HS-5 (cell line): ENCODE measurements at places on chromosomes 1 and 21.

DNA sequence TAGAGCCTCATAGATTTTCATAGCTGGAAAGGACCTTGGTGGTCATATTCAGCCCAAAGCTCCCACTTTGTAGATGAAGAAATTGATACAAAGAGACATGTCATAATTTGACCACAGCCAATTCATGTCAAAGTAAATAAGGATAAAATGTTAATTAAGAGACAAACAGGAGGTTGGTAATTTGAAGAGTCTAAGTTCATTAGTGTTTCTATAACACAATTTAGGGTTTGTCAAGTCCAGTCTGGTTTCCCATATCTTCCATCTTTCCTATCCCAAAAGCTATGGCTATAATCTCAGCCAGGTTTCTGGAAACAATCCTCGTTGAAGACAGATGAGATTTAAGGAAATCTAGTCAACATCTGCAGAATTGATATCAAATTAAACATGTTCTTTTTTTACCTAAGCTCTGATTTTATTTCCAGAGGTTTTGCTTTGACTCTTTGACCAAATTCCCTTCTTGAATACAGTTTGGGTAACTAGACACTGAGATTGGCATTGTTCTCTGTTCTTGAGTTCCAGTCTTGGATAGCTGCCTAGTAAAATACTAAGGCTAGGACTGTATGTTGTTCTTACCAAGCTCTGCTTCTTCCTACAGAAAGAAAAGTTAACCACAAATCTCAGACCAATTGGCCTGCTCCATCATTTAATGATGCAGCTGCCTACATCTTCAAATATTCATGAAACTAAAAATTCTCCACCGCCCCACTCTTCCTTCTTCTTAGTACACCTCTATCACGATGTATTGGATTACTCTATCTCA lies 62.0 kb downstream of the SLC44A5 start:
- no peak for DNase-seq

DNA sequence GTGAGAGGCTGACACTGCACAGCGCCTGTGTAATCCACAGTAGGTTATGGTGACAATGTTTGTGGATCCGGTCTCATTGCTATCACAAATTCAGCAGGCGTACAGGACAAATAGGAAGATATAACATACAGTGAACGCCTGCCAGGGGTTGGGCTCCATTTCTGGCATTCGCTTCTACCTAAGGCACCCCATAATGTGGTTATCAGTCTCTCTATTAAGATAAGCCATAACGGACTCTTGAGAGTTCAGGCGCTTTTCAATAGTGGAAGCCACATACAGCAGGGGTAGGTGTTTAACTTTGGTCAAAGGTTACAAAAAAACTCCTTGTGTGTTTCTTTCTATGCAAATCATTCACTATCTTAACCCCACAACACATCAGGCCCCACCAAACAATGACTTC lies 72.8 kb downstream of the SIPA1L2 start:
- no peak for DNase-seq

DNA sequence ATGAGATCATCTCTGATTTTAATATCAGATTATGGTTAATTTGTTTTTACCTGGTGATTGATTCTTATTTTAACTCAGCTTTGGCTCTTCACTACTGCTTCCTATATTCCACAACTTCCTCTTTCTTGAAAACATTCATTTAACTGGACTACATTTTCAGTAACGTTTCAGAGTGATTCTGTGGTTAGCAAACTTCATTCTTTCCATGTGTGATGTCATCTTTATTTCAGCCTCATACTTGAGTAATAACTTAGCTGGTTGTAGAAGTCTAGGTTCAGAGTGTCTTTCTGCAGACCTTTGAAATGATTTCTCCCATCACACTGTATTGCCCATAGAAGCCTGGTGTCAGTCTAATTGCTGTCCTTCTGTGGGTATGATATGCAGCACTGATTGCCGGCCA lies 36.0 kb upstream of the SLC35F3 start:
- DNase-seq: peak; percentile 28

GRCh38 chr1:59316497-59317128 lies 19.7 kb downstream of the FGGY start:
- no peak for DNase-seq

DNA sequence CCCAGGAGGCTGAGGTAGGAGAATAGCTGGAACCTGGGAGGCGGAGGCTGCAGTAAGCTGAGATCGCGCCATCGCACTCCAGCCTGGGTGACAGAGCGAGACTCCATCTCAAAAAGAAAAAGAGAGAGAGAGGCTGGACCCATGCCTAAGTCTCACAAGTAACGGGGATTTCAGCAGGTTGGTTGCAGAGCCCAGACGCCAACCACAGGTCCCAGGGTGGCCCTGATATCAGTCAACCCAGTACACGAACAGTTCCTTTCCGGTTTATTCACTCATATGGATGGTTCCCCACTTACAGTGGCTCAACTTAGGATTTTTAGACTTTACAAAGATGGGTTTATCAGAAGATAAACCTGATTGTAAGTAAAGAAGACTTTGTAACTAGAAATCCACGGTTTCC lies 40.9 kb downstream of the CLSTN1 start:
- DNase-seq: no peak

DNA sequence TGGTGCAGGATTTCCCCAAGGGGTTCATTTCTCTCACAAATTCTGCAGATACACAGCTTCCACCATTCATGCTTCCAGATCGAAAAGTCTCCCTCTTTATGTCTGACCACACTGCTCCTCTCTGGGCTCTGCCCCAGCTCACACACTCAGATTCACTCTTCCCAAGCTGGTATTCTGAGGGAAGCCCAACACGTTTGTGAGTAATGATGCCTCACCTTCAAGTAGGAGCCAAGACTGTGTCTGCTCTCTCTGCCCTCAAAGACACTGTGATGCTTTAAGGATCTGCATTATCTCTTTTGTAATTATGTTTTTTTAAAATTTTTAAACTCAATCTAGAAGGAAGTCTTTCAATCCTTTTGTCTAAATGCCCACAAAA lies 19.8 kb downstream of the PRAMEF11 start:
- peak; percentile 50 for DNase-seq

- no peak for DNase-seq
Measured at GRCh38 chr1:110475362-110476027, 24.5 kb downstream of the PROK1 start.

- no peak for DNase-seq
Measured at GRCh38 chr1:204630132-204630905, 55.2 kb downstream of the LRRN2 start.

DNA sequence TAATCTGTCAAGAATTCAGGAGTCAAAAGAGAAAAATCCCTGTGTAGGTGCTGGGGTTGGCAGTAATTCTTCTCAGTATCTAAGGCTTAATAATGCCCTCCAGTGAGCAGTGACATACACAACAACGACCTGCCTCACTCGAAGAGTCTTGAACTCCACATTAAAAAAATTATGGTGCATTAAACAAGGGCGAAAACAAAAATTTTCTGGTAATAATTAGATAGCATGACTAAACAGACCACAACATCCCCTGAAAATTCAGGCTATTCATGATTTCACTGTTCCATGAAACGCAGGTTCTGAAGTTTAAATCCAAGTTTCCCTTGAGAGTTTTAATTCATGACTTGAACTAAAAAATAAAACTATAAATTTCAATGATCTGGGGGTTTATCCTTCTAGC lies 5.1 kb downstream of the SRSF4 start:
- DNase-seq: no peak

DNA sequence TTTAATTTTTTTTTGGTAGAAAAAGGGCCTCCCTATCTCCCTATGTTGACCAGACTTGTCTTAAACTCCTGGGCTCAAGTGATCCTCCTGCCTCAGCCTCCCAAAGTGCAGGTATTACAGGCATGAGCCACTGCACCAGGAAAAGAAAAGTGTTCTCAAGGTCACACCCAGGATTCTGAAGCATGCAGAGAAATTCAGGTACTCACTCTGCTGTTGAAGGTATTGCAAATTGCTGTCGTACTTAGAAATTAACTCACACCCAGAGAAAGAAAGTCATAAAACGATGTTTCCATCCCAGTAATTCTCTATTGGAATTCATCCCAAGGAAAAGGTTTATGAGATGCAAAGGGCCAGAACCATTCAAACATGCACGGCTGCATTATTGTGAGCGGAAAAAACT lies 73.7 kb downstream of the DHRS3 start:
- no peak for DNase-seq

DNA sequence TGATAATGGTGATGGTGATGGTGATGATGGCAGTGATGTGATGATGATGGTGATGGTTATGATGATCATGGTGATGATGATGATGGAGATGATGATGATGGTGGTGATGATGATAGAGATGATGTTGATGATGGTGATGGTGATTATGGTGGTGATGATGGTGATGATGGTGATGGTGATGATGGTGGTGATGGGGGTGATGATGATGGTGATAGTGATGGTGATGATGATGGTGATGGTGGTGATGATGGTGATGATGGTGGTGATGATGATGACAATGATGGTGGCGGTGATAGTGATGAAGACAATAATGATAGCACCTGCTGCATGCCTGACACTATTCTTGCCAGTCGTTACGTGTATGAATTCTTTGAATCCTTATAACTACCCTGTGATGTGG lies 317.9 kb upstream of the AJAP1 start:
- DNase-seq: no peak

GRCh38 chr1:66197785-66198184 lies 336.2 kb upstream of the SGIP1 start:
- no peak for DNase-seq

DNA sequence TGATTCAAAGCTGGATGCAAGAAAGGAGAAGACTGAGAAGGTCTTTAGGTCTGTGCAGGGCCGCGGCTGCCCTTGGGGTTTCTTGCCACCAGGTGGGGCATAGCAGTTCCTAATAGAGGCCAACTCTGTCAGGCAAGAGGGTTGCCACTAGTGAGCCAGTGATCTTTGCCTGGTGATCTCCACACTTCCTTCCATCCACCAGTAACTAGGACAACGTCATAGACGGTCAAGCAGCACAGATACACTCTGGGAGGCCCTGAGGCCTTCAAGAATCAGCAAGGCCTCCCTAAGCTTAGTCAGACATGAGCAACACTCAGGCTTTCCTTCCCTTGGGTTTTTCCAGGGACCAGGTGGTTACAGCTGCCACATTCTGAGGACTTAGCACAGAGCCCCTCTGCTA lies 32.9 kb upstream of the ATP2B4 start:
- no peak for DNase-seq

GRCh38 chr1:234214129-234214910 lies 158.9 kb upstream of the COA6 start:
- no peak for DNase-seq

GRCh38 chr1:21118167-21118566 lies 58.5 kb downstream of the EIF4G3 start:
- no peak for DNase-seq

GRCh38 chr1:204997591-204998355 lies 45.2 kb upstream of the CNTN2 start:
- no peak for DNase-seq

- DNase-seq: no peak
Measured at GRCh38 chr1:95730986-95731385, 497.0 kb downstream of the RWDD3 start.

DNA sequence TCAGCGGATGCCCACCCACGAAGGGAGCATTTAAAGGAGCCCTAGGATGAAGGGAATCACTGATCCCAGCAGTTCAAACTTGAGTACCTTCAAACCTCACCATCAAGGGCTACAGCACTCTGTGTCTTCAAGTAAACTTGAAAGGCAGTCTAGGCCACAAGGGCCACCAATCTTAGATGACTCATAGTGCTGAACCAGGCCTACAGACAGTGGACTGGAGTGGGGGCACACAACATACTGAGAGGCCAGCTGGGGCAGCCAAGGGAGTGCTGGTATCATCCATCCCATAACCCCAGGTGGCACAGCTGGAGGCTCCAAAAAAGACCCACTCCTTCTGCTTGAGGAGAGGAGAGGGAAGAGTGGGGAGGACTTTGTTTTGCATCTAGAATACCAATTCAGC lies 345.4 kb downstream of the DUSP10 start:
- no peak for DNase-seq

DNA sequence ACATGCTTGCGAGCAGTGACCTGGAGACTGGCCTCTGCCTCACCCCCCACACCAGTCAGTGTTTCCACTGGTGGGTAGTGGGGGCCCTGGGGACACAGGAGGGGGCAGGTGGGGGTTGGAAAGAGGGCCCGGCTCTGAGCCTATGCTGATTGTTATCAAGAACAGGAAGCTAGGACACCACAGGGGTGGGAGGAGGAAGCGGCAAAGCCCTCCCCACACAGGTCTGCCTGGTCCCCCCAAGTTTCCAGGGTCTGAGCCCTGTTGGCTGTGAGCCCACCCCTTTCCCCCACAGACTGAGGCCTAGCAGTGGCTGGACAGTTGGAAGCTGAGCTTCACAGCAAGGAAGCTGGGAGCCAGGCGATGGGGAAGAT lies 1.6 kb upstream of the PTPN7 start:
- no peak for DNase-seq

GRCh38 chr1:88036345-88037014 lies 647.6 kb upstream of the PKN2 start:
- DNase-seq: no peak

DNA sequence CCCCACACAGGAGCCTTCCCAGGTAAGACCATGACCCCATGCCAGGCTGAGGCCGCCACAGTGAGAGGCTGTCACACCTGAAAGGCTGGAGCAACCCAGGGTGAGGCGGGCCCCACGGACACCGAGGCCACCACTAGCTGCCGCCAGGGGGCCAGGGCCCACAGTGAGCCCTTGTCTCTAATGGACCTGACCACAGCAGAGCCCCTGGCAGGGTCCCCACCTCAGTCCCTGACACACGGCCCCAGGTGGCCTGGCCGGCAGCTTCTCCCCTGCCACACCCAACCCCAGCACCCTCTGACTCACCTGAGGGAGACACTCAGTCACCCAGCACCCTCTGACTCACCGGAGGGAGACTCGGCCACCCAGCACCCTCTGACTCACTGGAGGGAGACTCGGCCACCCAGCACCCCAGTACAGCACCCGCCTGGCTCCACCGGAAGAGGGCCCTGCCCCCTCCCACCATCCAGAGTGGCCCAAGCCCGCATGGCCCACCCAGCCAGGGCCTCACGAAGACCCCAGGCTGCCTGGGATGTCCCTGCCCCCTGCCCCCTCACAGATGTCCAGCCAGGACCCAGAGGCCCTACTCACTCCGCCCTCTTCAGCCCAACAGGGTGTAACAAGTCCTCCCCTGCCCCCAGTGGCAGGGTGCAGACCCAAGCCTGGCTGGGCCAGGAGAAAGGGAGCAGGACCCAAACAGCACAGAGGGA lies 4.4 kb downstream of the DVL1 start:
- peak; percentile 69 for DNase-seq

DNA sequence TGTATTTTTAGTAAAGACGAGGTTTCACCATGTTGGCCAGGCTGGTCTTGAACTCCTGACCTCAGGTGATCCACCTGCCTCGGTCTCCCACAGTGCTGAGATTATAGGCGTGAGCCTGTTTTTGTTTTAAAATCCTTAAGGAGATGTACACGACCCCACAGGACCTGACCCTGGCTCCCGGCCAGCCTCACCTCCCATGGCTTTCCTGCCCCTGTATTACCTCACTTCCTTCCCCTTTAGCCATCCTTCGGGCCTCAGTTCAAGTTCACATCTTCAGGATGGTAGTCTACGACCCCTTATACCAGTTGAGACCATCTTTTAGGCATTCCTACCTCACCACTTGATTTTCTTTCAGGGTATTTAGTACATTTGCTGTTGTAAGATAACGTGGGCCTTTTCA lies 36.3 kb downstream of the TCP10L start:
- DNase-seq: no peak
